ENCODE measurements at places on chromosomes 1 and 21.

DNA sequence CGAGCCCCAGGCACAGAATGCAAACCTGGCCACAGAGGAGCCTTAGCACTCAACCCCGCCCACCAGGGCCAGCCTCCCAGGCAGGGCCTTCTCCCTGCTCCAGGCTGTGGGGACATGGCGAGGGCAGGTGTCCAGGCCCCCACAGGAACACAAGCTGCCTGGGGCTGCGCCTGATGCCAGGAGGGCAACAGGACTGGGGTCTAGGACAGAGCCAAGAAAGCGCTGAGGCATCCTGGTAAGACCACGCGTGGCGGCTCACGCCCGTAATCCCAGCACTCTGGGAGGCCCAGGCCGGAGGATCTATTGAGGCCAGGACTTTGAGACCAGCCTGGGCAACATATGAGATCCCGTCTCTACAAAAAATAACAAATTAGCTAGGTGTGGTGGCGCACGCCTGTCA, 59.1 kb downstream of the MEGF6 start:
- DNase-seq = no peak

DNA sequence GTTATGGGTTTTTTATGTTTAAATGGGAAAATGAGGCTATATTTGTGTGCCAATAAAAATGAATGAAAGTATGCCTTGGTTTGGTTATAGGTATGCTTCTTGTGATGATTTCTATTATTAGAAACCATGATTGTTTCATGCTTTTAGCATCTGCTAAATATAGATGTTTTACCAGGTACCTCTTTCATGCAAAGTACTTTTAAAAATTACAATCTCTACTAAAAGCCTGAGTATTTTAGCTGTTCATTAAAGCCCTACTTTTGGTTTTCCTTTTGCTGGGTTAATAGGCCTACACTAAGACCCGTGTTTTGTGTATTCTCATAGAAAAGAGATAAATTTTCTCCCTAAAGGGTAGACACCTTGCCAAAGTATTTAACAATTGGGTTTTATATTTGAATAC, 32.0 kb downstream of the MTF2 start:
- no peak for DNase-seq

- no peak for DNase-seq
These were observed 97.3 kb downstream of the PAX7 start for GRCh38 chr1:18727956-18728355.

DNA sequence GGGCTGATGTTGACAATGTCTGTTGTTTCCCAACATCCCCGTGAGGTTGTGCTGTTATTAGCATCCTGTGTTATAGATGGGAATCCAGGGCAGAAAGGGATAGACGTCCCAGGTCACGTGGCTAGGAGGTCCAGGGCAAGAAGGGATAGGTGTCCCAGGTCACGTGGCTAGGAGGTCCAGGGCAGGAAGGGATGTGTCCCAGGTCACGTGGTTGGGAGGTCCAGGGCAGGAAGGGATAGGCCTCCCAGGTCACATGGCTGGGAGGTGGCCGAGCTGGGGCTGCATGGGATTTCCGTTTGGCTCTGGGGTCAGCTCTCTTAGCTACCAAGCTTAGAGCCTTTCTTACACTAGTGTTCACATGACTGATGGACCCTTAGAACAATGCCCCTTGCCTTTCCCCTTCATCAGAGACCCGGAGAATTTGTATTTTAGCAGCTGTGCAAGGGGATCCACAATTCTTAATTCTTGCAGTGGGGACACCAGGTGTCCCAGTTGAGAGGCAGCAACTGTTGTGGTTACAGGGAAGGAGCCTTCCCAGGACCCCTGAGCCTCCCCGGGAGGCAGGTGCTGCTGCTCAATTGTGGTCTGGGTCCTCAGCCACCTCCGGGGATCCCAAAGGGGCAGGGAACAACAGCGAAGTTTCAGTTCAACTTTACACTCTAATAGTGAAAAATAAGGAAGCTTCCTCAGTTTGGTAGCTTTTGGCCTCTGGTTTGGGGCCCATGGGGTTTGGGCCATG, 69.2 kb downstream of the UMODL1 start:
- DNase-seq = no peak

DNA sequence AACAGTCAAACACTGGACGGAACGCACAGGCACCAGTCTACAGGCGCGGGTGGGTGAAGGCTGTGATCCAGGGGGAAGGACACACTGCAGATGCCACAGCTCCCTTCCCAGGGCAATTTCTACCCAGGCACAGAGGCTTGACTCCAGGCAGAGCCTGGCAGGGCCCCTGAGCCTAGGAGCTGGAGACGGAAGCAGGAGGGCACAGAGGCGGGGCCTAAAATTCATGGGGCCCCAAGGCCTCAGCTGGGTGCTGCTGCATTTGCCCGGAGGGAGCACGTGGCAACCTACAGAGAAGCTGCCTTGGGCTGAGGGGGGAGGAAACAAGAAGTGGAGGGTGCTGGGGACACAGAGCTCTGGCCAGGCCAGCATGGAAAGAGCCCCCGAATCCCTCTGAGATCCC, 41.2 kb downstream of the UBE2G2 start:
- no peak for DNase-seq

All from stimulated activated CD8-positive, alpha-beta memory T cell treated with anti-CD3 and anti-CD28 coated beads, Interleukin-15, amount 100 ng/mL, for 24 hours (primary cell).